OCI-LY7 (cell line): ENCODE measurements at places on chromosomes 1 and 21.

DNA sequence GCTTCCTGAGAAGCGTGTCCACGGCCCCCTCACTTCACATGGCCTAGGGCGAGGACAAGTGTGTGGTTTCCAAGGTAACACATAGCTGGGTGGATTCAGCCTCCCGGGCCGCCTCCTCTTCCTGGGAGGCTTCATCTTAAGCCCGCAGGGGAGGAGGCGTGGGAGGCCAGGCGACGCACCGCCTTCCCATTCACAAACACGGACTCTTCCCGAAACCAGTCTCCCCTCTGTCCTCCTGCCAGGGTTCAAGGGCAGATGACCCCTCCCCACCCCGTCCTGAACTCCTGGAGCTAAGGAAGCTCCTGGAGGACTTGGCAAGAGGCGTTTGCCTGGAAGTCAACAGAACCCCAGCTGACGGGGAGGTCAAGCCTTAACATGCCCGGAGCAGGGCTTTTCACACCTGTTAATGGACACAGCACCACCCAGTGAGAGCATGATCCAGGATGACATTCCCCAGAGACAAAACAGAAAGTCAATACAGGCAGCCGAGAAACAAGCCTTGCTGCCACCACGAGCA lies 56.7 kb downstream of the KCNN3 start:
- DNase-seq = no peak

GRCh38 chr21:37665230-37666024 lies 250.8 kb downstream of the KCNJ6 start:
- DNase-seq = no peak

- no peak for DNase-seq
Observed at GRCh38 chr1:197706601-197707000, 68.7 kb downstream of the DENND1B start.

GRCh38 chr21:45562965-45563364 lies 20.7 kb upstream of the SLC19A1 start:
- DNase-seq = no peak

DNA sequence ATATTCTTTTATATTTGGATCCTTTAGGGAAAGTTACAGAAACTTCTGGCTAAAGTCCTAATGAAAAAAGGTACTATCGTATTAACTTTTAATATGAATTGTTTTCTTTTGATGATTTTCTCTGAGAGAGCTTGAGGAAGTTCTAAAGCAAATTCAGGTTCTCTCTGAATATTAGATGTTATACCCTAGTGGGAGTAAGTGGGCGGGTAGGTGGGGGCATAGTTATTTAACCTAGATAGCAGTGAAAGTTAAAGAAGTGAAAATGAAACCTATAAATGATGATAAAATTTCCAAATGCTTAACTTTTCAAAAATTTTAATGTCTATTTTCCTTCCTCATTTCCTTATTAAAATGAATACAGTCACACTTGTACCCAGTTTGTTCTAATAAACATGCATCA lies 26.2 kb upstream of the B3GALT2 start:
- DNase-seq = no peak

- no peak for DNase-seq
Observed at GRCh38 chr1:21707891-21708290, 38.7 kb upstream of the RAP1GAP start.

DNA sequence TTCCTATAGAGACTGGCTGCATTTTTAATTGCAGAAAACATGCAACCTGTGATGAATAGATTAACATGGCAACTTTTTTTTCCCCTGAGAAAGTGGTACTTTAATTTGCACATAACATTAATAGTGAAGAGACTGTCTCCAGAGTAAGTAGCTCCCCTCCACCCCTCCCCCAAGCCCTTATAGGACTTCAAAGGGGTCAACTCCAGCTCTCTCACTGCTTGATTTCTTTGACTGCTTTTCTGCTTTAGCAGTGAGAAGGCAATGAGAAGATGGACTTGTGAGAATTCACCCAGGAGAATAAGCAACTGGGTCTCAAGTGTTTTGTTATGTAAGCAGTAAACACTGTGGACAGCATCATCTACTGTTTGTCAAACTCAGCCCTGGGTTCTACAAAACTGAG lies 355.0 kb downstream of the CAMTA1 start:
- no peak for DNase-seq

- DNase-seq = no peak
Observed at GRCh38 chr1:248306103-248306502, 2.9 kb upstream of the OR2T12 start.

- no peak for DNase-seq
Observed at GRCh38 chr1:25529518-25530185, 13.8 kb upstream of the LDLRAP1 start.
